ENCODE measurements at places on chromosomes 11 and 22.

DNA sequence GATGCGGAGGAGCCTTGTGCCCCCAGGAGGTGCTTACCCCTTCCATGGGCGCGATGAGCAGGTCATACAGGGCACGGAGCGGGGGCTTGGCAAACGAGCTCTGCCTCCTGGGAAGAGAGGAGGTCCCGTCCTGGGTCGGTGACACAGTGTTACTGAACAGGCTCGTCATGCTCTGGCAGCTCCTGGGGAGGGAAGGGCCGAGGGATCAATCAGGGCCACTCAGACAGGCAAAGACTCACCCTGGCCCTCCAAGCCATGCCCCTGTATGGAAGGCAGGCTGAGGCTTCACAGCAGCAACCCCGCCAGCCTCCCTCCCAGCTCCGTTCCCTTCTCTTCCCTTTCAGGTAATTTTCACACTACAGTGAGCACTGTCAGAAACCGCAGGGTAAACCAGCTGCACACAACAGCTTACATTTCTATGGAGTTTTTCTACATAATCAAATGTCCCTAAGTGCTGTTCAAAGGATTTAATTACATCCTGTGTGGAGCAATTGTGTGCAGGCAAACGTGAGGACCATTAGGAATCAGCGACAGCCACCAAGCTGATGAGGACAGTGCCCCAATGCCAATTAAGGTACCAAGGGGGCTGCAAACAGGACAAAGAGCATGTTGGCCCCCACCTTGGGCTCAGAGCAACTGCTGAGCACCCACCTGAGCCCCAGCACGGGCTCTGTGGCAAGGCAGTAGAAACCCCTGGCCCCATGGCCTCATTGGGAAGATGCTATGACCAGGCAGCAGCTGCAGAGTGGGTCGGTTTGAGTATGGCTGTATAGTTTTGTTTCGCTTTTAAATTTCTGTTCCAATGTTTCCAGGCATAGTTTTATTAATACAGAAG is 95.4 kb upstream of the PITPNB start:
- DNase-seq = no peak

DNA sequence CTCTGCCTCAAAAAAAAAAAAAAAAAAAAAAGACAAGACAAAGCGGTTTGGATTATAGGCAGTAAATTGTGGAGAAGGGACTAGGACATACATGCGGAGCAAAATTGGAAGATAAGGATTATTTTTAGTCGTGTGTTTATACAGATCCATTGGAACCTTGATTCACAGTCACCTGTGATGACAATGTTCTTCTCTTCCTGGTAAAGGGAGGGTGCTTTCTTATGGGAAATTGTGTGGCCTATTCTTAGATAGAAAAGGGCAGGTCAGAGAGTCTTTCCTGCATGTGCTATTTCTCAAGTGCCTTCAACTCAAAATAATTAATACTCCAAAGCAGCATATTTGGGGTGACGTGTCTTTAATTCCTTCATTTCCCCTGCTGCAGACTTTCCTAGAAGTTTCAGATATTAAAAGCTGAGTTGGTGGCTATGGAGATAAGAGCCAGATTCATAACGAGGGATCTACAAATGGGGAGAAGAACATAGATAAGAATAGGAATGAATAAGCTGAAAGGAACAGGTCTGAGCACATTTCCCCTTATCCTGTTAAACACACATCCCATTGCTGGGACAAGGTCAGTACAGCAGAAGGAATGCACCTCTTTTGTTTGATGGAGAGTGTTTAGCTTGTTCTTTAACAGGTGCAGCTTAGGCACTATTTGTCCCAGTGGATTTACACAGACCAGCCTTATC is 22.5 kb downstream of the GSTT2B start:
- DNase-seq = no peak

GRCh38 chr11:59187035-59187434 is 15.1 kb downstream of the DTX4 start:
- DNase-seq = no peak

DNA sequence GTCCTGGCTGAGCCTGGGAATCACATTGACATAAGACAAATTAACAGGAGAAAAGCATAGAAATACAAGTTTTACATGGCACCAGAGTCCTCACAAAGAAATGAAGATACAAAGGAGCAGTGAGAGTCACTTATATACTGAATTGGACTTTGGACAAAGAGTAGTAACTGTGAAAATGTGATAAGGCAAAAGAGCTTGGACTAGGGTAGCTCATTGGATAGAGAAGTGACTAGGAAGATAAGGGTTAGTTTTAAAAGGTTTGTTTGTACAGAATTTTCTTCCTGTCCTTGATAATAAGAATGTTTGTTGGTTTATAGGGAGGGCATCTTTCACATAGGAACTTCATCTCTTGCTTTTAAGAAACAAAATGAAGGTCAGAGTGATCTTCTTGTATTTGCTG is 17.9 kb upstream of the NUCB2 start:
- no peak for DNase-seq

- DNase-seq = no peak
Observed at GRCh38 chr11:103651341-103651998, 385.0 kb upstream of the DDI1 start.

- no peak for DNase-seq
Observed at GRCh38 chr11:46731545-46731944, 12.5 kb downstream of the F2 start.

GRCh38 chr11:1771700-1772099 is 8.0 kb upstream of the CTSD start:
- DNase-seq = no peak

DNA sequence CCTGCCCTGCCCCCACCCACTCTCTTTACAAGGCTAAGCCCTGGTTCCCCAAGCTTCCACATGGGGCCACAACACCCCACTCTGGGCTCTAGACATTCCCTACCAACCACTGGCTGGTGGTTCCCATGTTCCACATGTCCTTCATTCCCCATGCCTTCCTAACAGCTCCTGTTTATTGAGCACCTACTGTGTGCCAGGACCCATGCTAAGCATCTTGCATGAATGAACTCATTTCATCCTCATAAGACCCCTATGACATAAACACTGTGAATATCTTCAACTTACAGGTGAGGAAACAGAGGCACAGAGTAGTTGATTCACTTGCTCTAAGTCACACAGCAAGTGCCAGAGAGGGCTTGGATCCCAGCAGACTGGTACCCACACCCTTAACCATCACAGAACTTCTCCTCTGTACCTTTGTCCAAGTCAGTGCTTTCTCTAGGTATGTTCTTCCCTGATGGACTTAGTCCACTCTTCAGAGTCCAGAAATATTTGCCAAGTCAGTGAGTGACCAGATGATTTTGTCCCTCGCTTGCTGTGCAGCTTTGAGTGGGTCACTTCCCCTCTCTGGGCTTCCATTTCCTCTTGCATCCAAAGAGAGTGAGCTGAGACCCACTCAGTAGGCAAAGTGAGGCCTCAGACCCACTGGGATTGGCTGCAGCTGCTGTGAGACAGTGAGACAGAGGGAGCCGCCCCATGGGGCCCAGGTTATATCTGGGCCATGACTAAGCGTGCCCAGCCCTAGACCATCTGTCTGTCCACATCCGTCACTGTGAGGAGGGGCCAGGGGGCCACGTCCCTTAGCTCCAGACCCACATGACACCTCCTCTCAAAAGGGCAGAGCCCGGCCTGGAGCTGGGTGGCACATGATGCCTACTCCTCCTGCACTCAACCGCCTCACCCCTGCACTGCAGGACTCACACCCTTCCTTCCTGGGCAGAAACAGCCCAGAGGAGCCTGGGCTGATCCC is 132.4 kb downstream of the MN1 start:
- no peak for DNase-seq

DNA sequence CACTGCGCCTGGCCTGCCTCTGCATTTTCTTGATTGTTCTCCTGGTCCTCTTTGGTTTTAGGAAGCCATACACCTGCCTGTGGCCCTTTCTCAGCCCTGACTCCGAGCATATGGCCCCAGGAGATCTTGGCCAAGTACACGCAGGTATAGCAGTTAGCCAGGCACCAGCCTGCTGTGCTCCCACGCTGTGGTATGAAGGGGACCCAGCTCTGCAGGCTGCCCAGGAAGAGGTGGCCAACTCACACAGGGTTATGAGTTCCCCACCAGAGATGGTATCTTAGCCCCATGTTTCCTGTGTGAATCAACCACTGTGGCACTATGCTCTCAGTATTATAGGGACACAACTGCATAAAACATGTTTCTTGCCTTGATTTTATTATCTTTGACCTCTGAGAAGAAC is 31.1 kb downstream of the SGSM3 start:
- no peak for DNase-seq
